ENCODE measurements at places on chromosomes 7 and 10. TPM values are rescaled to one million over a fixed set of nuclear protein-coding genes. Genes with fewer than 3 reads are reported as not detected.

- H3K27ac ChIP-seq, result peak overlapping the region; percentile 98
- no peaks in the 10 kb centered on the region for H3K27me3 ChIP-seq
- peak; percentile 49 for DNase-seq
- H3K4me1 ChIP-seq, result peaks cover 45% of the 10 kb centered on the region
- H3K4me3 ChIP-seq, result peak overlapping the region; percentile 99
Observed at GRCh38 chr10:89702121-89702480, 711 bp downstream of the KIF20B start.

GRCh38 chr10:66832781-66833422, 92.9 kb upstream of the LRRTM3 start:
- no peaks in the 10 kb centered on the region for H3K36me3 ChIP-seq
- no peak overlapping the region for H3K4me3 ChIP-seq
- no peak overlapping the region for H3K27ac ChIP-seq
- no peaks in the 10 kb centered on the region for H3K4me1 ChIP-seq

TMEM213 gene
- total RNA-seq, result not detected

GRCh38 chr7:416761-417624, 102.7 kb downstream of the PDGFA start:
- H3K4me3 ChIP-seq, result no peak overlapping the region
- no peaks in the 10 kb centered on the region for H3K27me3 ChIP-seq
- H3K36me3 ChIP-seq, result no peaks in the 10 kb centered on the region
- no peak overlapping the region for H3K27ac ChIP-seq
- DNase-seq, result no peak

DNA sequence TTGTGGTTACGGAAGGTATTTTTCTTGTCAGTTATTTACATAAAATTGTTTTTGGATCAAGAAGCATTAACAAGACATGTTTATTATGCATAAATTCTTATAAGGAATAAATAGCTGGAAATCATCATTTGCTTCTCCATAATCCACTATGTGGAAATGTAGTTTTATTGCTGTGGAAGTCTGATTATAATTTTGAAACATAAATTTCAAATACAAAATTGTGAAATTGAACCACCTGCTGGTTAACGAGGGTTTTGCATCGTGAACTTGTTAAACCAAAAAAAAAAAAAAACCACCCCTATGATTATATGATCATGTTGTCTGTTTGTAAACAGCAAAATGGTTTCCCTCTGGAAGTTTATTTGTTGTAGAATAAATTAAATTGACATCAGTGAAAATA, 25.9 kb downstream of the ABRAXAS2 start:
- H3K27ac ChIP-seq, result no peak overlapping the region
- H3K27me3 ChIP-seq, result no peaks in the 10 kb centered on the region
- H3K36me3 ChIP-seq, result peaks cover 26% of the 10 kb centered on the region
- DNase-seq, result peak; percentile 11

DNA sequence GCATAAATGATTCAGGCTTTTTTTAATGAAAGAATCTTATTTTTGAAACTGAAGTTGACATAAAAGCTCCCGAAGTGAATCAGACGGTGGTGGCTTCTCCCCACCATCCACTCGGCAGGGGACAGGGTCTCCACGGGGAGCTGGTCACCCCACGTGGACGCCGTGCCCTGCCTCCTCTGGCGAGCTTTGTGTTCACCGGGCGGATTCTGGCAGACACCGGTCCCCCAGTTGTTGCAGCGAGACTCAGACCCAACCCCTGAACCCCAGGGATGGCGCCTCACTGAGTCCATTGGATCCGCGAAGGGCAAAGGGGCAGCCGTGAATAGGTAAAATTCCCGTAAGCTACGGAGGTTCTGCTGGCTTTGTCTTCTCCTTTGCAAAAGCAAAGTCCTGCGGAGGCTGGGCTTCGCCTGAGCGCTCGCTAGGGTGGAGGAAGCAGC, 38.4 kb downstream of the PTPRN2 start:
- H3K36me3 ChIP-seq, result no peaks in the 10 kb centered on the region
- H3K4me3 ChIP-seq, result no peak overlapping the region
- no peak for DNase-seq
- no peak overlapping the region for H3K27ac ChIP-seq

- H3K4me3 ChIP-seq, result no peak overlapping the region
- H3K27me3 ChIP-seq, result peaks cover 3% of the 10 kb centered on the region
- H3K4me1 ChIP-seq, result no peaks in the 10 kb centered on the region
- H3K36me3 ChIP-seq, result no peaks in the 10 kb centered on the region
- no peak overlapping the region for H3K27ac ChIP-seq
Observed at GRCh38 chr10:5117026-5117425, 22.8 kb downstream of the AKR1C3 start.
